ENCODE measurements at places on chromosomes 6 and 20.

DNA sequence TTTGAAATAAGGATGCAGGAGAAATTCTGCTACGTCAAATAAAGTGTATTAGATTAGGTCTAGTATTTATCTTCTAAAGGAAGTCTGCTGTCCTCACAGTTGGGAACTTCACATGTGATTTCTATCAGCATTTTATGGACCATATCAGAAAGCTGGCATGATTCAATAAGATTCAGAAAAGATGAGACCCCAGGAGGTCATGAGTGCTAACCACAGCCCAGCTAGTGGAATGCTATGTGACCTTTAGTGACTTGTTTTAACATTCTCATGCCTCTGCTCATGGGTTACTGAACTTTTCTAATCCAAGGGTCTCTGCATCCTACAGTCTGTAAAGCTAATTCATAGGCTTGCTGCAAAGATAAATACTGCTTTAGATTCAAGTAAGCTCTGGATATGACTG lies 150.1 kb downstream of the GMPR start:
- DNase-seq, result no peak

DNA sequence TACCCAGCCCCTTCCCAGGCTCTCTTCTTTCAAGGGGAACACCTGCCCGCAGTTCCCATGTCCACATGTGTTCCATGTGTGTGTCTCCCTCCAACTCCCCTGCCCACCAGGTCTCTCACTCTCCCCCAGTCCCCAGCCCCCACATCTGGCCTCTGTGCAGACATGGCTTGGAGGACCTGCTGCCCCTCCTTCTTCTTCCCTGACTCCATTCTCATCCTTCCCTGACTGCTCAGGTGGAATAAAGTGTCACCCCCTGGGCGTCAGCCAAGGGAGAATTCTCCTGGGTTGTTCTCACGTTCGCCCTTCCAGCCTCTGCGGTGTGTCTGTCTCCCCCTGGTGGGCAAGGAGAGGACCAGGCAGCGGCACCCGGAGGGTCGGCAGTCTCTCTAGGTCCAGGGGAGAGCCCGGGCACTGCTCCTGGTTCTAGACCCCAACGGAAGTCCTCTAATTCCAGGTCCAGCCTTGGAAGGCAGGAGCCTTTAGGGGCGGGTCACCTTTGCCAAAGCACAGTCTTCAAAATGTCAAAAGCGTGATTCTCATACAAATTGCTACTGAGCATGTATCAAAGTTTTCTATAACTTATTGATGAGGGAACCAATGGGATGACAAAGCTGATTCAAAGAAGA lies 50.5 kb downstream of the EBF4 start:
- DNase-seq, result peak; percentile 76

GRCh38 chr20:43945391-43946205 lies 30.9 kb downstream of the TOX2 start:
- DNase-seq, result no peak

GRCh38 chr20:41171736-41172295 lies 34.5 kb downstream of the PLCG1 start:
- no peak for DNase-seq

DNA sequence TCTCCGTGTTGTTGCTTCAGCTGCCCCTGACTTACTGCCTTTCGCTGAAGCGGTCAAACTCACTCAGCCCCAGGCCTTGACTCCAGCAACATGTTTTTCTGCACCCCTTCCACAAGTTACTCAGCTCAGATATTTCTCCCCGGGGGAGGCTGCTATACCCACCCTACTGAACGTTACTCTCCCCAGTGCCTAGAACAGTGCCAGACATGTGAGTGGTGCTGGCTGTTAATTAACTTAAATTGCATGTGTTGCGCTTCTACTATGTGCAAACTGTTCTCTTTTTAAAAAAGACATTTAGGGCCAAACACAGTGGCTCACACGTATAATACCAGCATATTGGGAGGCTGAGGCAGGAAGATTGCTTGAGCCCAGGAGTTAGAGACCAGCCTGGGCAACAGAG lies 41.2 kb upstream of the DOK5 start:
- DNase-seq, result no peak

GRCh38 chr6:153058291-153058690 lies 55.8 kb upstream of the MTRF1L start:
- DNase-seq, result no peak

GRCh38 chr6:95087394-95088097 lies 489.8 kb upstream of the MANEA start:
- DNase-seq, result peak; percentile 97

GRCh38 chr6:64404396-64404795 lies 768.8 kb downstream of the PHF3 start:
- DNase-seq, result no peak
